ENCODE measurements at places on chromosomes 3 and 15.
A peak's percentile ranks its signal among the peaks of the same experiment; 100 is the strongest.

- no peak for DNase-seq
Observed at GRCh38 chr3:132753946-132754345, 31.7 kb upstream of the NPHP3 start.

- peak; percentile 83 for DNase-seq
Observed at GRCh38 chr3:194985031-194985578, 285.9 kb downstream of the XXYLT1 start.

- no peak for DNase-seq
Observed at GRCh38 chr3:52891164-52891563, 6.2 kb downstream of the STIMATE start.

DNA sequence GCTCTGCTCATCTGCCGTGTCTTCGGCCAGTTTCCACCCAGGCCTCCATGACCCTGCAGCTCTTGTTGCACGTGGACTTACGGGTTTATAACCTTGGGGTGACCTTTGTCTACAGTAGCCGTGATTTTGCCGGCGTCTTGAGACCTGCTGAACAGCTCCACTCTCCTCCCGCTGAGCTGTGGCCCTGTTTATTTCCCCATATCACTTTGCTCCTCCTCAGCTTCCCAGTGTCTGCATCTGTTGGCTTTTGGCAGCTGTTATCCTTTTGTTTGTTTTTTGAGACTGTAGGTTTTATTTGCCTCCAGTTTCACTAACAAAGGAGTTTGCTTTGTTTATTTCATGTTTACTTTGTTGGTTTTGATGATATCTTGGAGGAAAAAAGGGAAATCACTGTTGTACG is 29.3 kb upstream of the SLC28A1 start:
- DNase-seq = no peak

GRCh38 chr3:197408177-197408957 is 110.0 kb upstream of the DLG1 start:
- DNase-seq = no peak

GRCh38 chr3:98786364-98787006 is 23.3 kb downstream of the ST3GAL6 start:
- no peak for DNase-seq

DNA sequence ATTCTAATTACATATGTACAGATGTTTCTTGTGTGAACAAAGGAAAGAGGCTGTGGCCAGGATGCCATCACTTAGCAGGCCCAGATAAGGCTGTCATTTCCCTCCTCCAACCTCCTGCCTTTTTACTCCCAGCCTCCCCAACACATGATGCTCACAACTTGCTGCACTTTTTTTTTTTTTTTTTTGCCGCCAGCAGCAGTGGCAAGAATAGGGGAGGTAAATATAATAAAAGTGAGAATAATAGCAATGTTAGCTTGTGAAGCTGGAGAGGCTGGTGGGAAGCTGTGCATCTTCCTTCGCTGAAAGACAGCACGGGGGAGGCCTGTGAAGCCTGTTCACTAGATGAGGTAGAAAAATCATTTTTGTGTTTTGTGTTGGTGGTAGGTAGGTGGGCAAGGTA is 42.5 kb upstream of the MYO5C start:
- DNase-seq = no peak

DNA sequence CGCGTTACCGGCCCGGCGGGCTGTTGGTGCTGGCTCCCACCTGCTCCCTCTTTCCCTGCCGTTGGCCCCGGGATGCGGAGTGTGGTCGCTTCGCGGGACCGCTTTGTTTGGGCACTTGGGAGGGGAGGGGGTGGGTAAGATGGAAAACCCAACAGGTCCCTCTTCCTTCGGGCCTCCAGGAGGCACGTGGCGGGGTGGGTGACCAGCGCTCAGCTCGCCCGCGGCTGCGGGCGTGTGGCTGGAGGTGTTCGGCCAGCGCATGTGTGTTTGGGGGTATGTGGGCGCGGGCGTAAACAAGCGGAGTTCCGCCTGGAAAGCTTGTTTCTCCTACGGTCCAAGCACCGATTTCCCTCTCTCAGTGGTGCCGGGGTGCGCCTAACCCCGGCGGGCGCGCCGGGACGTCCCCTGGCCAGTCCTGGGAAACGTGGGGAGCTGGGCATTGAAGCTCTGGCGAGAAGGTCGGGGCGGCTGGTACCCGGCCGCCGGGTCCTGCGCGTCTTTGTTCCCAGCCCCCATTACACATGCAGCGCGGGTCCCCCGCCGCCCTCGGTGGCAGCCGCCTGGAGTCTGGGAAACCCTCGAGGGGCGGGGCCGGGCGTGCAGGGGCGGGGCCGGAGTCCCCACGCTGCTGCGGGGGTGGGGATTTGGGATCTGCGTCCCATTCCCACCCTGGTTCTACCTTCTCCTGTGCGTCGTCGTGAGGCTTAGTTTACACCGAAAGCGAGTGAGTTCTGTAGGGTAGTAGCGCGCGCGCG is 1.4 kb downstream of the ACVR2B start:
- DNase-seq = peak; percentile 86

DNA sequence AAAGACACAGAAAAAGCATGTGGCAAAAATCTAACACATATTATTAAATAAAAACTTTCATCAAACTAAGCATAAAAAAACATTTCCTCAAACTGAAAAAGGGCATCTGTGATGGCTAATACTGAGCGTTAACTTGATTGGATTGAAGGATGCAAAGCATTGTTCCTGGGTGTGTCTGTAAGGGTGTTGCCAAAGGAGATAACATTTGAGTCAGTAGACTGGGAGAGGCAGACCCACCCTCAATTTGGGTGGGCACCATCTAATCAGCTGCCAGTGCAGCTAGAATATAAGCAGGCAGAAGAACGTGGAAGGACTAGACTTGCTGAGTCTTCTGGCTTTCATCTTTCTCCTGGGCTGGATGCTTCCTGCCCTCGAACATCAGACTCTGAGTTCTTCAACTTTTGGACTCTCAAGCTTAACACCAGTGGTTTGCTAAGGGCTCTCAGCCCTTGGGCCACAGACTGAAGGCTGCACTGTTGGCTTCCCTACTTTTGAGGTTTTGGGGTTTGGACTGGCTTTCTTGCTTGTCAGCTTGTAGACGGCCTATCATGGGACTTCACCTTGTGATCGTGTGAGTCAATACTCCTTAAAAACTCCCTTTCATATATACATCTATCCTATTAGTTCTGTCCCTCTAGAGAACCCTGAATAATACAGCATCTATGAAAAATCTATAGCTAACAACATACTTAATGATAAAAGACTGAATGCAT is 45.4 kb downstream of the DAZL start:
- DNase-seq = no peak

DNA sequence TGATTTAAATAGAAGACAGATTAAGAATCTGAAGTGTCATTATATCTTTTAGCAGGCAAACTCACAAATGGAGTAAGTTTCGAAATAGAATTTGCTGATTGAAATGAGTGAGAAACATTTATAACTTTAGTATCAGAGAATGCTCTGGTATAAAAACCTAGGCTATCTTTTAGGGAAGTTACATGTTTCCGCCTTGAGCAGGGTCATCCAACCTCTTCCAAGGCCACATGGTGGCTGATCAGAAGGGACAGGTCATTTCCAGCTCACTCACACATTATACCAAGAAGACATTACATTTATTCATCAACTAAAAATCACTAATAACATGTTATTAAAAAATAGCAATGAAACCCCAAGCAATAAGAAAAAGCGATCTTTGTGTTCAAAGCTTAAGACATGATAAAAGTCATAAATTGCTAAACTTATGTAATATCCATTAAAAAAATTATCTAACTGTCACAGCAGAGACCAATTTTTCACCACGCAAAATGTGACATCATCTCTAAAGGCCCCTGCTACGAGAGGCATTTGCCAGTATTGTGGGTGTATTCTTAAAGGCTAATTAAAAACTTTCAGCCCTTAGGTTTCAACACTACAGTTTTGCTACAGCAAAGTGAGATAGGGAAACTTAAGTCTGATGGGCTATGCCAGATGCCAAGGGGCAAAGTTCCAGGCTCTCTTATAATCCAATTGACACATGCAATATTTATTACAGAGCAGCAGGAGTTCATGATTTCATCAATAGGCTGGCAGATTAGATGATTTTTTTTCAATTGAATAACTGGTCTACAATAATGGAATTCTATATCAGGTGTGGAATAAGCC is 240.4 kb upstream of the TBL1XR1 start:
- DNase-seq = no peak

DNA sequence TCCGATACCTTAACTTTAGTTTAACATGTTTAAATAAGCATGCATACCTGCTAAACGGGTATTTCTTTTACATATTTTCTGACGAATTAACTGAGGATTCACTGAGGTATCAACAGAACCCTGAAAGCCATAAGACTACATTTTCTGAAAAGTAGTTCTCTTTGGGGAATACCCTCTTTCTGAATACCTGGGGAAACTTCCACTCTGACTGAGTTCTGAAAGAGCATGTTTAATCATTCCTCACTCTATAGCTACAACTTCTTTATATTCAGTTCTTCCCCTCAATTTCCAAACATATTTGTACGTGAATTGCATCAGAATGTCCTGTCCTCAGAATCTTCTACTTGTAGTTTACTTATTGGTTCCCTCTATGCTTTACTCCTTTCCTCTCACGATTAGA is 403.0 kb downstream of the ROBO1 start:
- DNase-seq = no peak

DNA sequence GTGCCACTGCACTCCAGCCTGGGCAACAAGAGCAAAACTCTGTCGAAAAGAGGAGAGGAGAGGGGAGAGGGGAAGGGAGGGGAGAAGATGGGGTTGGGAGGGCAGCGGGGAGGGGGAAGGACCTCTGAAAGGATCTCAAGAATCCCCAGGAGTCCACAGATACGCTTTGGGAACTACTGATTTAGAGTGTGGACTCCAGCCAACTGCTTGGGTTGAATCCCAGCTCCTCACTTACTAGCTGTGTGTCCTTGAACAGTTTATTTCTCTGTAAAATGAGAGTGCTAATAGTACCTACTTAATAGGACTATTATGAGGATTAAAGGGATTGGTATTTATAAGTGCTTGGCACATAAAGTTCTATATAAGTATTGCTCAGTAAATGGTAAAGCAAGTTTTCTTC is 45.0 kb upstream of the FAH start:
- no peak for DNase-seq

- DNase-seq = no peak
Observed at GRCh38 chr3:50913260-50913659, 238.5 kb downstream of the DOCK3 start.

- DNase-seq = no peak
Observed at GRCh38 chr15:74541494-74542165, 610 bp downstream of the ARID3B start.

- DNase-seq = no peak
Observed at GRCh38 chr3:196650740-196651311, 11.3 kb downstream of the NRROS start.

- DNase-seq = no peak
Observed at GRCh38 chr3:161296814-161297213, 74.5 kb downstream of the SPTSSB start.

GRCh38 chr3:194091141-194091540 is 44.8 kb upstream of the HES1 start:
- DNase-seq = no peak

- DNase-seq = no peak
Observed at GRCh38 chr15:93608643-93609148, 519.7 kb upstream of the RGMA start.

DNA sequence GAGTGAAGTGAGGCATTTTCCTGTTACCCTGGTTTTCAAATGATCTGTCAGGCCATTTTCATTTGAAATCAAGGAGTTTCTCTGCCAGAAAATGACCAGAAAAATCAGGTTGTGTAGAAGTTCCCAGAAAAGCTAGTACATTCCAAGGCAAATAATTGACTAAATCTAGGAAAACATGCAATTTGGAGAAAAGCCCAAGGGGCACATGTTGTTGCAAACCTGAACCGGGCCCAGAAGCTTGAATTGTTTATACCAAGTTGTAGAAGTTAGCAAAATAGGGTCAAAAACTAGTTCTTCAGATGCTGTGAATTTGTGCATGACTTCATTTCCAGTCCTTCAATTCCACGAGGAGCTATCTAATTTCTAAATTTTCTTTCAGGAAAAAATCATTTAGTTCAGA is 31.0 kb downstream of the TRIM42 start:
- no peak for DNase-seq

DNA sequence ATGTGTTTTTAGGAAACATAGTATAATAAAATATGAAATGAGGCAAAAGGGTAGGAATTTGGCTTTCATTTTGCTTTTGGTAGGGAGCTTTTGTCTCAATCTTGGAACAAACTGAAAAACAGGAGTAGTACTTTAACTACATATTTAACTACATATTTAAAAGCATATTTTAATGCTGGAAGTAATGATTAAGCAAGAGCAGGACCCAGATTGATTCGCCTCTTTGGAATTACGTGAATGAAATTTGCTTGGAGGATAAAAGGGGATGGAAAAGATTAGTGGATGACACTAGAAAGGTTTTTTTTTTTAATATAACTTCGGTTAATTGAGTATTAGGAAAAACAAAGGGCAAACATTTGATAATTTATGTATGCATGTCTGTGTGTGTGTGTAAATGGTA is 11.2 kb upstream of the TMEM212 start:
- no peak for DNase-seq

- no peak for DNase-seq
Observed at GRCh38 chr3:72993391-72993790, 3.2 kb upstream of the PPP4R2 start.

GRCh38 chr15:29529043-29529442 is 259.4 kb upstream of the NSMCE3 start:
- DNase-seq = no peak

DNA sequence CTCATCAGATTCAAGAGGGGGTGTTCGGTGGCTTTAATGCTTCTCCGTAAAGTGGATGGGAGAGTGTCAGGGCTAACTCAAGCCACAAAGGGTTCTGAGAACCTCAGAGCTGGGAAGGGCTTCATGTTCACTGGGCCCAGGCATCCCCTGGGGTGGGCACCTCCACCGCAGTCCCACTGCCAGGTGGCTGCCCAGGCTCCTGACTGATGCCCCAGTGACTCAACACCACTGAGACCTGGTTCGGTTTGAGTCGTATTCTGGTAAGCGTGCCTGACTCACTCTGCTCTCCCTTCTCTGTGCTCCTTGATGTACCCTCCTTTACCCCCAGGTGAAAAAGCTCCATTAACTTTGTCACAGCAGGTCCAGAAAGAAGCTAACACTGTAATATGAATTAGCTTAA is 304.6 kb downstream of the RPLP1 start:
- no peak for DNase-seq

GRCh38 chr3:11059090-11059798 is 66.7 kb downstream of the SLC6A1 start:
- peak; percentile 77 for DNase-seq

DNA sequence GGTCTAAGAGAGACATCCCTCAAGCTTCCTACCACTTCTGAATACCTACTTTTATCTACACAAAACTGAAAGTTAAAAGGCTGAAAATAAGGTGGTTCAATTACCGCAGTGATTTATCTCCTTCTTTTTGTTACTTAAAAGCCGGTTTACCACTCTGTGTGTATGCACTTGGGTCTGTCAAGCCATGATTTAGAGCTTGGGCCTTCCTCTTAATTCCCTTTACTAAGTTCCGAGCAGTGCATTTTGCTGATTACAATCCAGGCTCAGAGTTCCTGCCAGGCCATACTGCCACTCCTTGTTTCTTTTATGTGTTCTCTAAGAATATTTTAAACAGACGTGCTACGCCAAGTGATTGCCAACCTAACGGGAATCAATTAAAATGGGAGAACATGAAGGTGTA is 16.5 kb downstream of the KCTD6 start:
- DNase-seq = no peak

GRCh38 chr15:80343554-80343992 is 60.6 kb upstream of the ARNT2 start:
- no peak for DNase-seq

GRCh38 chr15:88605189-88606069 is 15.7 kb upstream of the AEN start:
- peak; percentile 85 for DNase-seq
